ENCODE measurements at places on chromosomes 12 and 14.
A peak's percentile ranks its signal among the peaks of the same experiment; 100 is the strongest.

- DNase-seq, result no peak
Observed at GRCh38 chr14:55317542-55318306, 46.5 kb downstream of the FBXO34 start.

GRCh38 chr14:59407246-59408010, 57.8 kb downstream of the GPR135 start:
- no peak for DNase-seq

DNA sequence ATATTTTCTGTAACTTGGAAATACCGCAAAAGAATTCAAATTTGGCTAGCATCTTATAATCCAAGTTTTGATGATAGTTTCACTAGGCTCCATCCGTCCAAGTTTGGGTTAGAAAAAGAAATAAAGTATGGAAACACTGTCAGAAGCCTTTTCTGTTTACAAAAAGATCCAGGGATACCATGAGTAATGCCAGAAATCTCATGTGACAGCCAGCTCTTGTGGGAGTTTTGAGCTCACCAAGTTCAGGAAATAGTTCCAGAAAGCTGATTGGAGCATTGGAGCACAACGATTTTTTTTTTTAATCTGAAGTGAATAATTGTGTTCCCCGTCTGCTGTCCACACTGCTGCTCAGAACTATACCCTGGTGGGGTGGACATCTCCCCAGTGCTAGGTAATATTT, 229.7 kb upstream of the NPAS3 start:
- peak; percentile 78 for DNase-seq

DNA sequence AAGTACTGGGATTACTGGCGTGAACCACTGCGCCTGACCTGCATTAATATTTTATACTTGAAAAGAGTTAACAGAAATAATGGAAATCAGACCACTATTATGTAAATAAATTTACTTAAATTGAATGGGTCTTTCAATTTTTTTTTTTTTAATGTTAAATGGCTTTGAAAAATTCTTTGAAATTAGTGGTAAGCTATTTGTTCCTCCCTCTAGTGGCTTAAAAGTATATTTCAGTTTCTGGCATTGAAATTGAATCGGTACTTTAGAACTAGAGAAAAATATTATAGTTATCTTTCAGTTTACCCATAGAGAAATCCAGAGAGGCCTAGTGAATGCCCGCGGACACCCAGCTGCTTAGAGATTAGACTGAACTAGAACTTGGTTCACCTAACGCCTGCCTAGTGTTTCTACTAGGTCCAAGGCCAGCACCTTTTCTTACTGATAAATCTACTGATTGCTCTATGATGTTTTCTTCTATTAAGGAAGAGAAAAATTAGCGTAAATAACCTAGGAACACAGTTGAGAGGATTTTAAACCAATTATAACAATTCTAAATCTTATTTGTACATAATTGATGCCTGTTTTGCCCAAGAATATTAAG, 106.5 kb downstream of the EML1 start:
- DNase-seq, result peak; percentile 8

- DNase-seq, result no peak
Observed at GRCh38 chr14:99829450-99829849, 36.2 kb downstream of the EML1 start.

DNA sequence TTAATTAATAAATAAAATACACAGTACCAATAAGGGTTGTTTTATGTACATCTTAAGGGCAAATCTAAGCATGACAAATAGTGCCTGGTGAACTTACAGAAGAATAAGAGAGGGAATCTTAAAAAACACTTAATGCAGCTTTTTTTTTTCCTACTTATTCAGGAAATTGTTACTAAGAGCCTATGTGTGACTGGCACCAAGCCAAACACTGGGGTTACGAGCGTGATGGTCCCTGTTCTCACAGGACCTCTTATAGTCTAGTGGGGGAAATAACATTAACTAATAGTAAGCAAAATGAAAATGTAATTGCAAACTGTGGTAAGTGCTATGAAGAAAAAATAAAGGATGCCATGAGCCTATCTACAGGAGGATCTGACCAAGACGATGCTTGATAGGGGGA, 53.6 kb downstream of the RTN1 start:
- DNase-seq, result no peak

DNA sequence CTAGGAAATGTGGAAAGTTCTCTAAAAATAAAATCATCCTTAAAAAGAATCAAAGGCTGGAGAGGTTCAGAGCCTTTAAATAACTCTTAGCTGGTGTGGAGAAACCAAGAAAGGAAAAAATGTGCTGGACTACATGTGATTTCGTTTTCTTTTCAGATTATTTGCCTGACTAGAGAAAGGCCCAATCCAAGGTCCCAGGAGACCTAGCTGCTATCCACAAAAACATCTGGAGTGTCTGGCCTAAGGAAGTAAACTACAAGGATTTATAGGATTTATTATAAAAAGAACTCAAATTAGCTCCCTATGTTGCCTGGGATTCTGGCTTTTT, 774 bp upstream of the TMEM30B start:
- DNase-seq, result no peak

DNA sequence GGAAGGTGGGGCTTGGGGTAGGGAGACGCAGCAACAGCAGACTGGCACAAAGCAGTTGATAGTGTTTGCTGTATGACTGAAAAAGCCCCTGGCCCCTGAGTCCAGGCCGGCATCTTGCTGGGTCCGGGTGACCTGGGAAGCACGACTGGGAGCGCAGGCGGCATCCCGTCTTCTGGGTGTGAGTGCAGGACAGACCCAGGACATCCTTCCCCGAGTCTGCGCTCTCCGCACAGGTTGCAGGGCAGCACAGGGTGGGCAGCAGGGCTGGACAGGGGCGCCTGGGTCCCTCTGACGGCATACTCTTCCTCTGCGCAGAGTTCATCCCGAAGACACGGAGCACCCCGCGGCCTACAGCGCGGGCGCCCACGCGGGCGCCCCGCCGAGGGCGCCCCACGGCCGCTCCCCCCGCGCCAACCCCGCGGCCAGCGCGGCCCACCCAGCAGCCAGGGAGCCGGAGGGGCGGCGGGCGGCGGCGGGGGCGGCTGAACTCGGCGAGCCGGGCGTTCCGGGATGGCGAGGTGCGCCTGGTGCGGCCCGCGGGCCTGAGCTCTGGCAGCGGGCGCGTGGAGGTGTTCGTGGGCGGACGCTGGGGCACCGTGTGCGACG, 9.2 kb upstream of the CYP46A1 start:
- no peak for DNase-seq

DNA sequence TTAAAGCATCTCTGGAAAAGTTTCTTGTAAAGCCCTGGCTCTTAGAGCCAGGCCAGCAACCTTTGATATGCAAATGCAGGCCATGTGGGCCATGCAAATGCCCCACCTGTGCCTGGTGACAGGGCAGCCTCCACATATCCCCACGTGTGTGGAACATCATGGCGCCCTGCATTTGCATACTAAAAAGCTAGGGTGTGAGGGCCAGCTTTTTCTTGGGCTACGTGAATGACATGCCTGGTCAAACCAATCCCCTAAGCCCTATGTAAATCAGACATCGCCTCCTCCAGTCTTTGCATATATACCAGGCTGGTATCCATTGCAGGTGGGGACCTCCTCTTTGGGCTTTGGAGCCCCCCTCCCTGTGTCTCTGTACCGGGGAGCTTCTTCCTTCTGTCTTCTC, 6.4 kb downstream of the CSRP2 start:
- no peak for DNase-seq

GRCh38 chr12:110619534-110619953, 5.6 kb downstream of the TCTN1 start:
- DNase-seq, result no peak

GRCh38 chr12:98352835-98353234, 162.6 kb upstream of the TMPO start:
- no peak for DNase-seq

GRCh38 chr14:102901633-102902032, 20.8 kb upstream of the AMN start:
- no peak for DNase-seq

- no peak for DNase-seq
Observed at GRCh38 chr14:72553656-72554055, 340.2 kb downstream of the DPF3 start.

GRCh38 chr14:94573475-94574277, 7.5 kb upstream of the SERPINA5 start:
- DNase-seq, result no peak

- DNase-seq, result peak; percentile 92
Observed at GRCh38 chr14:89507521-89507920, 90.5 kb upstream of the FOXN3 start.

- DNase-seq, result no peak
Observed at GRCh38 chr12:76614364-76614763, 54.8 kb upstream of the OSBPL8 start.

GRCh38 chr12:132285991-132286681, 43.3 kb downstream of the GALNT9 start:
- DNase-seq, result peak; percentile 56

- DNase-seq, result no peak
Observed at GRCh38 chr12:114625294-114625851, 58.6 kb downstream of the TBX3 start.

- DNase-seq, result no peak
Observed at GRCh38 chr12:39044754-39045153, 139.4 kb upstream of the CPNE8 start.

DNA sequence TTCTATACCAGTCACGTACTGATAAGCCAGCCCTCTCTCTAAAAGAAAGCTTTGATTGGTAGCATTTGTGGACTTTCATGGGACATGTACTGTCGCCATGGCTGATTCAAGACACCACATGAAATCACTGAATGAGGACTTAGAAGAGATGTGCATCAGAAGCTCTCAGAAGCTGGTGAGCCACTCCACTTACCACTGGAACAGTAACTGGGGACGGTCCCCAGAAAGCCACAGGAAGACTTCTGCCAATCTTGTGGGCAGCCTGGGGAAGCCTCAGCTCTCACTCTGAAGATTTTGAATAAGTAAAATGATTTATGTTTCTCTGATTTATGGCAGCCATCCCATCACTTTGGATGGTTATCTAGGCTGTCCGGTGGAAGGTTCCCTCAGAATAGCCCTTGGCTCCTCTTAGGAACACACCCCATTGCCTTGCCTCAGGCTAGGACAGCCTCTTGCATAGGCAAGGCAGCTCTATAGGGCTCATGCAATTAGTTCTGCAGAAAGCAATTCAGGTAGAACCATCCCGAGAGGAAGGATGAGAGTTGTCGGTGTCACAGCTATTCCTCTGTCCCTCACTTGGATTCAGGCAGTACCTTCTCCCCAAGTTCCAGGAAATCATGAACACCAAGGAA, 9.8 kb downstream of the DHRS1 start:
- DNase-seq, result no peak

DNA sequence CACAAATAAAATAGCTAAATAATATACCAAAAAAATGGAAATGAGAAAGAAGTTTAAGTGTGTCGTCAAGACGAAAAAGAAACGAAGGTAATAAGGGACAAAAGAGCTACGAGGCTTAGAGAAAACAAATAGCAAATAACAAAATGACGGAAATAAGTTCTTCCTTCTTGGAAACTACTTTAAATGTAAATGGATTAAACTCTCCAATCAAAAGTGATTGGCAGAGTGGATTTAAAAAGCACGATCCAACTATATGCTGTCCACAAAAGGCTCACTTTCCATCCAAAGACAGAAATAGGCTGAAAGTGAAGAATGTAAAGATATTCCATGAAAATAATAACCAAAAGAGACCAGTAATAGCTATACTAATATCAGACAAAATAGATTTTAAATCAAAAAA, 82.4 kb downstream of the DIO3 start:
- DNase-seq, result no peak

DNA sequence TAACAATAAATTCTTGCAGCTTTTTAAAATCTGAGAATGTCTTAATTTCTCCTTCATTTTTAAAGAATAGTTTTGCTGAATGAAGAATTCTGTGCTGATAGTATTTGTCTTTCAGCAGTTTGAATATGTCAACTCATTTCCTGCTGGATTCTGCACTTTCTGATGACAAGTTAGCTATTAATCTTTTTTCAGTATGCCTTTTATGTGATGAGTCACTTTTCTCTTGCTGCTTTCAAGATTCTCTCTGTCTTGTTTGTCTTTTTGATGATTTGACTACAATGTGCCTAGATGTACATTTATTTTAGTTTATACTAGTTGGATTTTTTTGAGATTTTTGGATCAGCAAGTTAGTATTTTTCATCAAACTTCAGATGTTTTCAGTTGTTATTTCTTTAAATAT, 87.9 kb upstream of the AVPR1A start:
- peak; percentile 68 for DNase-seq

DNA sequence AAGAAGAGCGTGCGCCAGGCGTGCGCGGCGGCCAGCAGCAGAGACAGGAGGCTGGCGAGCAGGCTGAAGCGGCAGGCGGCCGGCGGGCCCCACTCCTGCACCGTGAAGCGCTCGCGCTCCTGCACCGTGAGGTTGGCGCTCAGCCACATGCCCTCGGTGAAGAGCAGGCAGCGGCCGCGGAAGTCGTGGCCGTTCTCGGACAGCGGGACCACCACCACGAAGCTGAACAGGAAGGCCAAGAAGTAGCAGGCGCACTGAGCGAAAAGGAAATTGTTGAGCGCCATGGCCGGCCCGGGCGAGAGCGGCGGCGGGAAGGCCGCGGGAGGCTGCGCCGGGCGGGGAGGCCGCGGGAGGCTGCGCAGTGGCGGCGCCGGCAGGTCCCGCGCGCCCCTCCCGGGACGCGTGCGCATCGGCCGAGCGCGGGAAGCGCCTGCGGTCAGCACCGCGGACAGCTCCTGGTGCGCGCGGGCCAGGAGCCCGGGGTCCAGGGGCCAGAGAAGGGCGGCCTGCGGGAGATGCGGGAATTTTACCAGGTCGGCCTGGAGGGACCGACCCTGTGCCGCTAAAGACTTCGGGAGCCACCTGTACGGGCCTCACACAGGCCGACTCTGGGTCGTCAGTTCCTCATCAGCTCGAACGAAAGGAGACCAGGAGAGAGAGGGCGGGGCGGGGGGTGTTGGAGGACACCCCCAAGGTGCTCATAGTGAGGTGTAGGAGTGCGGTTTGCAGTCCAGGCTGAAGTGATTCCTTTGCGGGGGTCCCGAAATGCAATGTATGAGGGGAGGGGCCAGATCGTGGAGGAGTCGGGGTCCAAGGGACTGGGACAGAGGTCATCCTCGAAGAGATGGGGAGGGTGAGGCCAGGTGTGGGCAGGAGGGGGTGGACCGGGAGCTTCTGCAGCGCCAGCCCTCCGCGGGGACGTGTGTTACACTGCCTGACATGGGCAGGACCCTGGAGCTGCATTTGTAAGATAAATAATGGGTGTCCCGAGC, at the start of gene TMEM179:
TMEM179 (minus strand) TSS at position 315 of the 992 bp plus-strand sequence; CDS start at position 284, 31 bp downstream.
- DNase-seq, result no peak

GRCh38 chr14:87805315-87805723, 187.7 kb downstream of the GALC start:
- DNase-seq, result peak; percentile 69

- DNase-seq, result no peak
Observed at GRCh38 chr14:62654641-62655040, 390.6 kb downstream of the KCNH5 start.

DNA sequence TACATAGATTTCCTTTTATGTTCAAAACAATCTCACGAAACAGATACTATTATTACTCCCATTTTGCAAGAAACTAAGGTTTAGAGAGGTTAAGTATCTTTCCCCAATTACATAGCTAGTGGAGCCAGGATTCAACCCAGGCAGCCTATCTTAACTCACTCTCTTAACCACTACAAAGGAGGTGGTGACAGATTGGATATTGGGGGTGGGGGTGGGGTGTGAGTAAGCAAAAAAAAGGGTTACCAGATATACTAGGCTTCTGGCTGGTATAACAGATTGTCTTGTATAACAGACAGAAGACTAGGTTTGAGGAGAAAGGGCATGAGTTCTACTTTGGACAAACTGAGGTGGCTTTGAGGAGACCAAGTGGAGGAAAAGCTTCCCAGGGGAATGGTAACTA, 2.1 kb downstream of the GMFB start:
- no peak for DNase-seq

GRCh38 chr14:64801046-64801445, 78.7 kb downstream of the SPTB start:
- no peak for DNase-seq
